ENCODE measurements at places on chromosomes 1 and 21. TPM values are rescaled to one million over a fixed set of nuclear protein-coding genes. Genes with fewer than 3 reads are reported as not detected.

Gene AMPD1
- total RNA-seq, result not detected

Gene LRRC71
- 0.34 TPM for total RNA-seq

Gene SMCP
- not detected for total RNA-seq

Gene NTRK1
- total RNA-seq, result not detected

Gene MXRA8
- total RNA-seq, result 0.34 TPM

Gene HJV
- total RNA-seq, result not detected

Gene PCNX2
- total RNA-seq, result 3.9 TPM

Gene CPTP
- 40.6 TPM for total RNA-seq

Gene TNFAIP8L2
- 1.1 TPM for total RNA-seq

Gene TESK2
- 2.6 TPM for total RNA-seq

Gene SAMD13
- total RNA-seq, result 2.9 TPM

Gene GBP2
- total RNA-seq, result 27.1 TPM

Gene SKI
- total RNA-seq, result 22.3 TPM

Gene CDK18
- total RNA-seq, result 1.4 TPM

Gene MCOLN3
- total RNA-seq, result not detected
